Pulmonary artery endothelial cell (primary cell): ENCODE measurements at places on chromosomes 5 and 9. TPM values are rescaled to one million over a fixed set of nuclear protein-coding genes. Genes with fewer than 3 reads are reported as not detected.

PTGER4 gene
- 39.1 and 107 TPM in 2 replicates for total RNA-seq

WNT8A gene
- total RNA-seq, result not detected in 2 replicates

SLC6A3 gene
- total RNA-seq, result not detected in 2 replicates

PTGS1 gene
- total RNA-seq, result 14.4 and 28.7 TPM in 2 replicates

TCF7 gene
- total RNA-seq, result 0.07 and 0.26 TPM in 2 replicates

AHRR gene
- 5.4 and 6.8 TPM in 2 replicates for total RNA-seq

GRCh38 chr9:101629636-101630035 lies 34.9 kb upstream of the PPP3R2 start:
- no peak for DNase-seq

- DNase-seq, result no peak
These were observed 110.7 kb upstream of the TRIM32 start for GRCh38 chr9:116576386-116576785.

DNA sequence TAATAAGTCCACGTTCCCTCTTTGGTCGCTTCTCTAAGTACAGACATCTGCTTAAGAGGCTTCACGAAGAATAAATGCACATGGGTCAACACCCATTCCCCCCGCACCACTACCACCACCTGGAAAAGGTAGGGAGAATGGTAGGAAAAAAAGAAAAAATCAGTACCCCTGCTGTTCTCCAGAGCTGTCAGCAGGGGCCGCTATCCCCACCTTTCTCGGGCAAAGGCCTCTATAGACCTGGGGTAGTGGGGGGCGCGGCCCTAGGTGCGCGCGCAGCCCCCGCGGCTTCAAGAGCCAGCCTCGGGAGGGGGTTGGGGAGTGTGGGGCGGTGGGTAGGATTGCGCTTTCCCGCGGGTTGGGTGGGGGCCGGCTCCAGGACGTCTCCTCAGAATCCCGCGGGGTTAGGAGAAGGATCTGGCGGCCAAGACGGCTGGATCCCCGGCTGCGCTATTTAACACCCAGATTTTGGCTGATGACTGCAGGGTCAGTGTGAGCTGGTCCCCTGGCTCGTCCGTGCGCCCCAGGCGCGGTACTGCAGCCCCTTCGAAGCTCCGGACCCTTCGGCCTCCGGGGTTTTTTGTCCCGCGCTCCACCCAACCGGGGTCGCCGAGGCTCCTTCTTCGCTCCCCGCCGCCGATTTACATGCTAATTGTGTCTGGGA lies 1.6 kb upstream of the SEMA6A start:
- DNase-seq, result peak; percentile 5

- no peak for DNase-seq
These were observed 76.9 kb upstream of the CDH6 start for GRCh38 chr5:31116466-31117031.

DNA sequence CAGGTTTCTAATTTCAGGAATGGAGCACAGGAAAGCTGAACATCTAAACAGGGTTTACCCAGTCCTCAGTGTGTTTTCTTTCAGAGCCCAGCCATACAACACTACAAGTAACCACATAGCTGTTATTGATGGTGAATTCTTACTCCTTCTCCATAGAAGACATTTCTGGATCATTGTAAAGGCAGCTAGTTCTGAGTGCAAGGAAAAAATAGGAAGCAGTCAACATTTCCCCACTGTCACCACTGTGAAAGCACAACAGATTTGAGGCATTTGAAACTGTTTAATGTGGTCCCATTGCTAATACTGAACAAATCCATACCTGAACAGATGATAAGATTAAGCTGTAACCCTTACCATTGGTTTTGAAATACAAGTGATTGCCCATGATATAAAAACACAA lies 145.0 kb upstream of the PCA3 start:
- no peak for DNase-seq
